Motor neuron (in vitro differentiated cells): ENCODE measurements at places on chromosomes 5 and 9.

GRCh38 chr5:178245389-178245788, 12.8 kb upstream of the PHYKPL start:
- ATAC-seq, result no peak

DNA sequence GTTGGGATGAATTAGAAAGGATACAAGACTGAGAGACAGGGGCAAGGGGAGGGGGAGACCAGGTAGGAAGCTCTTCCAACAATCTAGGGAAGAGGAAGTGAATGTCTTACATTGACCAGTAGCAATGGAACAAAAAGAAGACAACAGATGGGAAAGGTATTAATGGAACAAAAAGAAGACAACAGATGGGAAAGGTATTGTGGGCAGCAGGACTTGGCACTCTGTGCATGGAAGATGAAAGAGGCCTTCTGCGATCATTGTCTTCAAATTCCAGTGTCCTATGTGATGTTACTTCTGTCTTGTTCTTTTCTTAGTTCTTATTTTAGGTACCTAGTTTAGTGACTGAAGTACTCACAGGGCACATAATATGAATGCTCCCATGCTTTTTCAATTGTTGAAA, 161.8 kb downstream of the PALM2AKAP2 start:
- no peak for ATAC-seq

DNA sequence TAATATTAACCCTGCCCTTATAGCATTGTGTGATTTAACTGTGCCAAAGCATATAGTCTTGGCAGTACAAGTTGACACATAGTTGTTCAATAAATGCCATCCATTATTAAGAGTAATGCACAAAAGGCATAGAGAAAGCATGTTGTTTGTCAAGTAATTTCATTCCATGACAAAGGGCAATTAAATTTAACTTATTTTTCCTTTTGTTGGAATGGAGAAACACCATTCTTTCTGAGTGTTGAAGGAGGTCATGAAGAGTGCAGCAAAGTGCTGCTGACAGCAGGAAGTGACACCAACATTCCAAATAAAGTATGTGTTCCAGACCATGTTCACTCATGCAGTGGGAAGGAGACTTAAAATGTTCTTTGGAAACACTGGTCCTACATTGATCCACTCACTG, 29.1 kb downstream of the ANKDD1B start:
- ATAC-seq, result no peak

GRCh38 chr5:151719228-151720000, 32.7 kb upstream of the SPARC start:
- no peak for ATAC-seq

DNA sequence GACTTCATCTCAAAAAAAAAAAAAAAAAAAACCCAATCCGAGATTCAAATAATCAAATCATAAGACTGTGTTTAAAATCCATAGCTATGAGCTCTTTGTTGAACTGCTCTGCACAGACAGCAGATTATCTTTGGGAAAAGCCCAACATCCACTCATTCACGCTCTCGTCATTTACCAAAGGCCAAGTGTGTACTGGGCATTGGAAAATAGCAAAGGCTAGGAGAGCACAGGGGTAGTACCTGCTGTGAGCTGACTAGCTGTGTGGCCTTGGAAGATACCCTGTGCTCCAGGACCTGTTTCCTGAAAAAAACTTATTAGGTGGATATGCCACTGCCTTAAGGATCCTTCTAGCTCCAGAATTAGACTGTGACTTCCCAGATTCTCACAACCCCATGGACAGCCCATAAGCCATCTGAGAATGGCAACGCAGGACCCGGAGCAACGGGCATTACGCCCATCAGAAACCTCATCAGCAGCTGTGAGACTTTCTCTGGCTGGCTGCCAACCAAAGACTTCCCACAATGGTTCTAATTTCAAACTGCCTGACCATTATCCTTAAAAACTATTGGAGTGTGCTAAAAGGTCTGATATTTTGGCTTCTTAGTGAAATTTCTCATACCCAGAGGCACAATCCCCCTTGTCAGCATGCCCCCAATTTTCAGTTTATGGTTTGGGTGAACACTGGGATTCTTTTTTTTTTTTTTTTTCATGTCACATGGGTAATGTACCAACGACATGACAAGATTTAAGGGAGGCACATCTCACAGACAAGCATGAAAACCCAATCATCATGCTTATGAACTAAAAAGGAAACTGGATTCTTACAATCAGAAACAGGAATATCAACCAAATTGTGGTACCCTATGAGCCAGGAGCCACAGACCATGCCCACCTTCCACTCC, 16.8 kb downstream of the SERINC5 start:
- ATAC-seq, result peak; percentile 17

- no peak for ATAC-seq
Observed at GRCh38 chr9:129934780-129935179, 99.5 kb downstream of the USP20 start.

DNA sequence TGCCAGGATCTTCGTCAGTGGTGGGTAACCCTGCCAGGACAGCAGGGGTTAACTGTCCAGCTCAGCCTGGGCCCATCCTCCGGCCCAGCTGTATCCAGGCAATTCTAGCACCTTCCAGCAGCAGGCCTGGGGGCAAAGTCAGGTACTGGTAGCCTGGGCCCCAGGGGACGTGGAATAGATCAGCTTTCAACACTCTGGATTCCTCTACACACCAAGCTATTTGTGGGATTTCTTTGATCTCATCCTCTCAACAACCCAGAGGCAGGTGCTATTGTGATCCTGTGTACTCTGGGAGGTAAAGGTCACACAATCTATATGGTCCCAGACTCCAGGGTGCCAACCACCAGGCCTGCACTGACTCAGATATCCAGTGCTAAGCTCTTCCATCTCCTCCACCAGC, 8.7 kb upstream of the SPOUT1 start:
- no peak for ATAC-seq

DNA sequence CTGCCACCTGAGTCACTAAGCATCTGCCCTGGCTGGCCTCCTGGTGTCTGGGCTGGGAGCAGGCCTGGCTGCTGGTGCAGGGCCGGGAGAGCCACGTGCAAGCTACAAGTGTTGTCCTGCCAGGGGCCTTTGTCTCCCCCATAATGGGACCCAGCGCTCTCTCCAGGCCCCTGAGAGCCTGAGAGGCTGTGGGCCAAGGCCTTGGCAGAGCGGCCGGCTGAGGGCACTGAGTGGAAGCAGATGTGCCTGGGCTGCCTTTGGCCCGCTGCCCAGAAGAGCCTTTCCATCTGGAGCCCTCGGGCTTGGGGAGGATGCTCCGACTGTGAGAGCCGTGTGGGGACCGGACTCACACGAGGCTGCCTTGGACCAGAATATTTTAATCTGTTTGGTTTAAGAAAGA, 185.5 kb downstream of the RGS3 start:
- no peak for ATAC-seq

GRCh38 chr9:6909181-6909580, 151.4 kb downstream of the KDM4C start:
- ATAC-seq, result no peak

- ATAC-seq, result no peak
Observed at GRCh38 chr9:135787776-135788575, 86.0 kb downstream of the KCNT1 start.

DNA sequence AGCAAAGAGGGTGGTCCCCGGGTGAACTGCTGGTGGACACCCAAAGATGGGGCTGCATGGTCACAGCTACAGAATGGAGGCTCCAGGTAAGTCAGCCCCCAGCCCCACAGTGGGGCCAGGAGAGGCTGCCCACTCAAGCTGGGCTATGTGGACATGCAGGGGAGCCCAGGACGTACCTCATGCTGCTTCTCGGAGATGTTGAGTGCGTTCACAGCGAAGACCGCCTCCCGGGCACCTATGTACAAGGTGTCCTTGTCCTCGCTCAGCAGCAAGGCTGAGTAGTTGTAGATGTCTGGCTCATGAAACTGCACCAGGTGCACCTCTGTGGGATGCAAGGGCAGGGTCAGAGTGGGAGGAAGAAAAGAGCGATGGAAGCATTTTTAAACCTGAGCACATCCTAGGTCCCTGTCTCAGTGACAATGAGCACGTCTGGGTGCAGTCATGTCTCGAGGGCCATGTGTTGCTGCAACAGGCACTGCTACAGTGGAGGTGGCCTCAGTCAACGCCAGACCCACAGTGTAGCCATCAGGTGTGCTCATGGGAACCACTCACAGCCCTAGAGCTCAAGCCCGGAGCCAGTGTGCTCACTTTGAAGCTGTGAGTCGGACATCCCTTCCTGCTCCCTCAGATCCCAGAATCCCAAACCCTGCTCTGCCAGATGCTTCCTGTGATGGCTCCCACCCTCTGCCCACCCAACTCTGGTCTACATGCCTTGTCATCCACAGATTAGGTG, 84.6 kb downstream of the SECISBP2 start:
- ATAC-seq, result no peak

DNA sequence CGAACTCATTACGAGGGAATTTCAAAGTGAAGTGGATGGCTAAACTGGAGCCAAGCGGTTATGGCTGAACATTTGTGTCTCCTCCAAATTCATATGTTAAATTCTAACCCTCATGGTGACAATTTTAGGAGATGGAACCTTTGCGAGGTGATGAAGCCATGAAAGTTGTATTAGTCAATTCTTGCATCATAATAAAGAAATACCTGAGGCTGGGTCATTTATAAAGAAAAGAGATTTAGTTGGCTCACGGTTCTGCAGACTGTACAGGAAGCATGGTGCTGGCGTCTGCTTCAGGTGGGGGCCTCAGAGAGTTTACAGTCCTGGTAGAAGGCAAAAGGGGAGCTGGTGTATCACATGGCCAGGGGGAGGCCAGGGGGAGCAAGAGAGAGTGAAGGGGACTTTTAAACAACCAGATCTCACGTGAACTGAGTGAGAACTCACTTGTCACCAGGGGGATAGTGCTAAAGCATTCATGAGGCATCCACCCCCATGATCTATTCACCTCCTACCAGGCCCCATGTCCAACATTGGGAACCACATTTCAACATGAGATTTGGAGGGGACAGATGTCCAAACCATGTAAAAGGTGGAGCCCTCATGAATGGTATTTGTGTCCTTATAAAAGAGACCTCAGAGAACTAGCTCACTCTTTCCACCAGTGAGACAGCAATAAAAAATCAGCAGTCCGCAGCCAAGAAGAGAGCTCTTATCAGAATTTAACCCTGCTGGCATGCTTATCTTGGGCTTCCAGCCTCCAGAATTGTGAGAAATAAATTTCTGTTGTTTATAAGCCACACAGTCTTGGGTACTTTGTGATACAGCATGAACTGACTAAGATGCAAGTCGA, 143.4 kb downstream of the MTRR start:
- ATAC-seq, result no peak
